ENCODE measurements at places on chromosomes 16 and 17. TPM values are rescaled to one million over a fixed set of nuclear protein-coding genes. Genes with fewer than 3 reads are reported as not detected.

KARS1 gene
- 179 TPM for total RNA-seq

CTRB1 gene
- 3.4 TPM for total RNA-seq

GRCh38 chr16:72917051-72917450 lies 130.9 kb downstream of the ZFHX3 start:
- DNase-seq: no peak

DNA sequence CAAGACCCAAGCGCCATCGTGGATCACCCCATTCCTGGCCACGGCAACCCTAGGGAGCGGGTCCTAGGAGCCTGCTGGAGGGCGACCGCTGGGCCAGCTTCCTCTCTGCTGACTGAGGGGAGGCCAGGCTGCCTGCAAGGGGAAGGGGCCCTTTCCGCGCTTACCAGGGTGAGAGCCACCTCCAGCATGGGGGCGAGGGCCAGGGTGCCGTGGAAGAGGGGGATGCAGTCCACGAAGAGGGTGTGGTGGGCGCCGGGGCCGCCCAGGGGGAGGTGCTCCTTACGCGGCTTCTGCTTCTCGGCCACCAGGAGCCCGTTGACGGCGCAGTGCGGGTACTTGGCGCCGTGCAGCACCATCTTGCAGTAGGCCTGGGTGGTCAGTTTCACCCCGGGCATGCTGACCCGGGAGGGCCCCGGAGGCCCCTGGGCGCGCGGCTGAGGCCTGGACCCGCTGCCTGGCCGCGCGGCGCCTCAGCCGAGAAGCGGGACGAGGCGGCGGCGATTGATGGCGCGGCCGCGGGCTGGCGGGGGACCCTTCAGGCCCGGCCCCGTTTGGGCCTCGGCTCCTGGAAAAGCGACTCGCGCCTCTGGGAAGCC lies 345 bp downstream of the EMC8 start:
- peak; percentile 15 for DNase-seq

CLEC18B gene
- 1.6 TPM for total RNA-seq

ZNF469 gene
- total RNA-seq: 1.5 TPM
